ENCODE measurements at places on chromosomes 12 and 14.

GRCh38 chr12:112973818-112974231, 4.5 kb upstream of the OAS2 start:
- DNase-seq: no peak

GRCh38 chr12:92466391-92467305, 236.1 kb upstream of the PLEKHG7 start:
- no peak for DNase-seq

DNA sequence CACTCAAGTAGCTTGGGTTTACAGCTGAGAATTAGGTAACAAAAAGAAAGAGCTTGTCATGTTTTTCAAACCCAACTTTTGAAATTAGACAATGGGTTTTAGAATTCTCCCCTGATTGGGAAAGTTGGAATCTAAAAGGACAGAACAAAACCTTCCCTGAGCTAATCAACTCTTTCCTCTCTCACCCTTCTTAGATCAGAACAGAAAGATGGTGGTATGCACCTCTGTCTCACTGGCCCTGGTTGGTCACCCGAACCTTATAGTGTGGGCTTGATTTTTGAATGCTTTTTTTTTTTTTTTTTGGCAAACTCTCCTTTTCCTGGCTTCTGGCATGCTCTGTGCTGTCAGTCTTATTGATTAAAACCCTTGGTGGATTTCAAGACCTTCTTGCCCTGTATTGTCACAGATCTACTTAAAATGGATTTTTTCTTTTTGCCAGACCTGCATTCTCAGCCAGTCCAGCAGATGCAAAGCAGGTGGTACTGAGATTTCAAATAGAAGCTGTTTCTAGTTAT, 251.1 kb upstream of the RMST start:
- no peak for DNase-seq

- DNase-seq: no peak
Observed at GRCh38 chr12:20410734-20411133, 42.4 kb downstream of the PDE3A start.

GRCh38 chr12:5688226-5688625, 256.3 kb downstream of the NTF3 start:
- no peak for DNase-seq

All from NCI-H460 (cell line).